ENCODE measurements at places on chromosomes 2 and 18.
A peak's percentile ranks its signal among the peaks of the same experiment; 100 is the strongest.

GRCh38 chr2:66602341-66602740, 167.4 kb downstream of the MEIS1 start:
- DNase-seq, result no peak

DNA sequence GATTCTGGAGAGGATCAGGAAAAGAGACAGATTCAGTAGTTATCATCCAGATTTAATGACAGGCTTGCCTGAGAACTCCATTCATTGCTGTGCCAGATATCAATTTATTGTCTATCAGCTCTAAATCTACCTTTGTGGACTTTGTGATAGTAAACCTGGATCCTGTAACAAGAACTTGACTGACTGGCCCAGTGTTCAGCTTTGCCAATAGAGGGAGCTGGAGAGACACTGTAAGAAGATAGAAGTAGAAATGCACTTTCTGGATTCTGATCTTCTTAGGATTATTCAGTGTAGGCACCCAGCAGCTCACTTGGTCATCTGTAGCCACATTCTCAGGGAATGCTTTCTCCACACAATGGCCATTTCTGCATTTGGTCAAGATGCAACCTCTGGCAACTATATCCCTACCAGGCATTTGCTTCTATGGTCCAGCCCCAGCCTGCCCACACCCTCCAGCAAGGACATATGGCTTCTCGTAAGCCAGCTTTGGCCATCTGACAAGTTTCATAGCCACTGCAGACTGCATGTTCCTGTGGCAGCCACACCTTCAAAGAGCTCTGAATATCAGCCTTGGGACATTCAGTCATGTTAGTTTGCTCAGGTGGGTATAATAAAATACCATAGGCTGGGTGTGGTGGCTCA, 6.1 kb upstream of the SERPINB8 start:
- peak; percentile 43 for DNase-seq

DNA sequence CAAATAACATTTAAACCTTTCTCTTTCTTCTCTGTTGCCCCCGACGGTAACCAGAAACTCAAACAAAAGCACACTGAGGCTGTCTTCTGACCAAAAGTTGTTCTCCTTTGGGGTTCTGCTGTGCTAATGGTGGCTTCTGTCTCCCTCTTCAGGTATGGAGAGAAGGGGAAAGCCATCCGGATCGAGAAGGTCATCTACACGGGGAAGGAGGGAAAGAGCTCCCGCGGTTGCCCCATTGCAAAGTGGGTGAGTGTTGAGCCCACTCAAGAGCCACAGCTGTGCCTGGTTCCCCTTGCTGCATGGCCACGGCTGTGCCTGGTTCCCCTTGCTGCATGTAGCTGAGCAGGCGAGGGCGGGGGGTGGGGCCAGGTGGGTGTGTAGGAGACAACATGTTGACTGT, 67.4 kb downstream of the BOLA3 start:
- no peak for DNase-seq

DNA sequence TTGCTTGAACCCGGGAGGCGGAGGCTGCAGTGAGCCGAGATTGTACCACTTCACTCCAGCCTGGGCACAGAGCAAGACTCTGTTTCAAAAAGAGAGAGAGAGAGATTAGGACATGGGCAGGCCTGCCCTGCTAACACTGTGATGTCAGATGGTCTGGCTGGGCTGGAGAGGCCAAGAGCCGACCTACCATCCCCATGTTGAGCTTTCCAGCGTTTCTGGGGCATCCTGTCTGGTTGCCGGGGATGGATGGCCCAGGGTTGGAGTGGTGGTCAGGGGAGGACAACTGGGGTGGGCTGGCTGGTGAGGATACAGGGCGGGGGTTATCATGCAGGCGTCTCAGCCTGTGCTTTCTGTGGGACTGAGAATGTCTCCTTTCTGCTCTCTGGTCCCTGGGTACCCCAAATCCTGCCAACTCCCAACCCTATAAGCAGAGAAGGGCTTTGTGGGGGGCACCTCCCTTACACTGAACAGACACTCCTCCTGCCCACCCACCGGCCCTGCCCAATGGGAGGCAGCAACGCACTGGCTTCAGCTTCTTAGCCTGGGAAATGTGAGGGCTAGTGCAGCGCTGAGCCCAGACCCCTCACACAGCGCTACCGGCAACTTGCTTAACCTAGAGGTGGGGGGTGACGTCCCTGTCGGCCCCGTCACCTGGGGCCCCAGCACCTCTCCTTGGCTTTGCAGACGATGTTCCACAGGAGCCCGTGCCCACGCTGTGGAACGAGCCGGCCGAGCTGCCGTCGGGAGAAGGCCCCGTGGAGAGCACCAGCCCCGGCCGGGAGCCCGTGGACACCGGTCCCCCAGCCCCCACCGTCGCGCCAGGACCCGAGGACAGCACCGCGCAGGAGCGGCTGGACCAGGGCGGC, 5.4 kb downstream of the SNORC start:
- DNase-seq, result no peak

DNA sequence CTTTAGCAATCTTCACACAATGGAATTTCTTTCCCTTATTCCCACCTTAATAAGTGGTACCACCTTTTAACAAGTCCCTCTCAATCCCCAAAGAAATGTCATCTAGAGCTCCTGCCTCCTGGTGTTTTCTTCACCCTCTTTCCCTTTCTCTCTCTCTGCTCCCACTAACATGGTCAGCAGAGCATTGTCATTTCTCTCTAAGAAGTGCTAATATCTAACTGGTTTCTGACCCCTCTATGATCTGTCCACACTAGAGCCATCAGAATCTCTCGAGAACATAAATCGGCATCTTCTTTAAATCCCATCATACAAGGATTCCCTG, 161.2 kb upstream of the DTNA start:
- no peak for DNase-seq

GRCh38 chr2:210635257-210635656, 78.9 kb downstream of the CPS1 start:
- no peak for DNase-seq

DNA sequence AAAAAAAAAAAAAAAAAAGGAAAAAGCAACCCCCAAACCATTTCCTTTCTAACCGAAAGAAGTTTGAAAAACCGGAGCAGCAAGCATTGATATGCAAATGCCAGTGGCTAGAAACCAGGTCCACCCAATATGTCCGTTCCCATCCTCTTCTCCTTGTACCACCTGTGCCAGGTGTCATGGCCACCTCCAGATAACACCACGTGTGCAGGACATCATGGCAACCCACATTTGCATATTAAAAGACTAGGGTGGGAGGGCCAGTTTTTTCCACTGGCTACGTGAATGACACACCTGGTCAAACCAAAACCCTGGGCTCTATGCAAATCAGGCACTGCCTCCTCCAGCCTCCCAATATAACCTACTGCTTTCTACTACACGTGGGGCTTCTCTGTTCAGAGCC, 303.3 kb upstream of the GULP1 start:
- DNase-seq, result no peak

DNA sequence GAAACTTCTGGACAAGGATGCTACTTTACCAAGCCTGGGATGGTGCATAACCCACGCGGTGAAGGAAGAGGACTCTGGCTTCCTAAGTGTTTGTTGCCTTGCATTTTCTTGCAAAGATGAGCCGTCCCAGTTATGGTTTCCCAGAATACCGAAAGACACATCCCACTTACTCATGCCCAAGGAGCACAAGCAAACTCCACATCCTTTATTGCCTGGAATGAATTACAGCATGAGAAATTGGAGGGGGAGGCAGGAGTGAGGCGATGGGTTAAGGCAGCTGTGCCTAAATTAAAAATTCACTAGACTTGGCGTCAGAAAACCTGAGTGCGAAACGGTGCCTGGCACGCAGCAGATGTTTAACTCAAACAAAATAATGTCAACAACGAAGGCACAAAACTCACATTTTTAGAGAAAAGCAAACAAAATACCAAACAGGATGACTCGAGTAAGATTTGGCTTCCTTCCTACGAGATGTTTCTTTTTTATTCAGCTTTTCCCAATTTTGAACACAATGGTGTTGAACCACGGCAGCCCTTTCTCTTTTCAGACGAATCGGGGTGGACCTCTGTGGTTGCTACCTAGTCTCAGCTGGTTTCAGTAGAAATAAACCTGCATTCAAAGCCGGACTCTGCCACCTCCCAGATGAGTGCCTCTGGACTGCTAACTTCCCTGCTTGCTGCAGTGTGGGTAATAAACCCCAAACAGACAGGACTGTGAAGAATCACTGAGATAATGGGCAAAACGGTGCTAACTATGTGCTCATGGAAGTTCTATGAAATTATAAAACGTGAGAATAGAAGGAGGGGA, 100.3 kb upstream of the NCK2 start:
- no peak for DNase-seq

DNA sequence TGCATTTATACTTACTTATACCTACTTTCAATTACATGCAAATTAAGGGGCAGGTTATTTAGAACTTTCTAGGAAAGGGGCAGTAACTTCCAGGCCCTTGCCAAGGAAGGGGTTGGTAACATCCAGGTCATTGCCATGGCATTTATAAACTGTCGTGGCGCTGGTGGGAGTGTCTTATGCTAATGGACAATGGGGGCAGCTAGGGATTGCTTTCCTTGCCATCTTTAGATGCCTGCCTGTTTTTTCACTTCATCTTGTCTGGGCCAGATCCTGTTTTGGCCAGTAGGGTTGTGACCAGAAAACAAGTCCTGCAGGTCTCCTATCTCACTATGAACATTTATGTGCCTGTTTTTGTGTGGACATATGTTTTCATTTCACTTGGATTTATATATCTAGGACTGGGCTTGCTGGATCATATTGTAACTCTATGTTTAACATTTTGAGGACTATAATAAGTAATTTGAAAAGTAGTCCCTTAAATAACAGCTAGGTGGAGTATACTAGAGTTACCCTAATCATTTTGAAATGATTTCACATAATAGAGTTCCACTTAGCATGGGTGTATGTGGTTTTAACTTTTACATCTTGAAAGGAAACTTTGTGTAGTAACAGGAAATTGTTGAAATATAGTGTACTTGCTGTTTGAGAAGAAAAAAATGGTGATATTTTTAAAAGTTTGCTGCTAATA, 56.1 kb downstream of the LCLAT1 start:
- DNase-seq, result no peak

DNA sequence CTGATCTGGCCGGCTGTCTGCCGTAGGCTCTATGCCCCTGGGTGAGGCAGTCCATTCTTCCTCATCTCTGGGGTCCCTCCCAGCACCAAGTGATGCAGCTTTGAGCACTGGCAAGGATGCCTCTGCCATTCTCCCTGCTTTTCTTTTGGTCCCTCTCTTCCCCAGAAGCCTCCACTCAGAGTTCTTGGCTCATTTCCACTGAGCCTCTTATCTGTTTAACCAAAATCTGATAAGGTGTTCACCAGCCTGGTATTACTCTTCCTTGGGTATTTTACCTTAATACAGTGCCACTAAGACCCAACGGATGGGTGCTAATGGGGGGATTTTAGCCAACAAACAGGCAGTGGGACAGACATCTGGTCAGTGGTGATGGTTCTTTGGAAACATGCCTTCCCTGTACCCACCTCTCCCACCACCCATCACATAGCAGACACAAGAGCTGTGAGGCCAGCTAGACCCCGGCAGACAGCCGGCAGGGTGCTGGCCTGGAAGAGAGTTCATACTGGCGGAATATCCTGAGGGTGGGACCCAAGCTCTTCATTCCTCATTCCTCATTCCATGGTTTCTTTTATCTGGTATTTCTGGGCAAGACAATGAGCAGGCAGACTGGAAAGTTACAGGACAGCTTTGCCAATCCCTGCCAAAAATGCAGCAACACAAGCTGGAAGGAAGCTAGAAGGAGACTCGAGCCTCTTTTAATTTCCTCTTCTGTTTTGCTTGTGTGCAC, 34.6 kb downstream of the ZBTB7C start:
- no peak for DNase-seq
